ENCODE measurements at places on chromosomes 12 and 14.

DNA sequence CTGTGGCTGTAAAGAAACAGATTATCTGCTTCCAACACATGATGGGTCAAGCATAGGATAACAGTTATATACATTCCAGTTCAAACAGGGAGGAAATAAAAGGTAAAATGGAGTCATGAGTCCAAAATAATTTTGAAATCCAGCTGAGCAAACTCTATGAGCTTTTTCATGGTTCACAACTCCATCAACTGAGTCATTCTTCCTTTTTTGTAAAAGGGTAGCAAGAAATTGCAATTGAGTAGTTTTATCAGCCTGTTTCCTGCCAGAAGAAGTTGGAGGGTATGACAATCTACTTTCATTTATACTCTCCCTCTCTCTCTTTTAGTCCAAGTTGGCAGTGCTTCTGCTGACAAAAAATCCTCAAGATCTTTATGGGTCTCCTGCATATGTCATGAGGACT is 95.6 kb downstream of the CPNE8 start:
- DNase-seq, result no peak

DNA sequence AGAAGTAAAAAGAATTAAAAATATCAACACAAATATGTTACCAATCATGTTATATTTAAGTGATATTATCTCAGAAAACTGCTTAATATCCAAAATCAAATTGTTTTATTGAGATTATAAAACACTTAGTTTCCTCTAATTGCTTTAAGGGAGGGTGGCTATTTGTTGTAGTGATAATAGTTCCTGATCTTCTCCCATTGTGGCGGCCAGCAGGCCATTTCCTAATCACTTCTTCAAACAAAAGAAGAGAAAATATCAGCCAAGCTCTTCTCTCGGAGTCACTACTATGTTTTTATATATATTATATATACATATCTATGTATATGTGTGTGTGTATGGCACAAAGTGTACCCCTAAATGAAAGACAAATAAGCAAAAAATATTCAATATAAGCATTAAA is 31.5 kb downstream of the ERO1A start:
- no peak for DNase-seq

GRCh38 chr12:97609957-97610356 is 147.4 kb downstream of the RMST start:
- DNase-seq, result no peak

- DNase-seq, result no peak
These were observed 251.2 kb downstream of the C12orf42 start for GRCh38 chr12:103244596-103244995.

DNA sequence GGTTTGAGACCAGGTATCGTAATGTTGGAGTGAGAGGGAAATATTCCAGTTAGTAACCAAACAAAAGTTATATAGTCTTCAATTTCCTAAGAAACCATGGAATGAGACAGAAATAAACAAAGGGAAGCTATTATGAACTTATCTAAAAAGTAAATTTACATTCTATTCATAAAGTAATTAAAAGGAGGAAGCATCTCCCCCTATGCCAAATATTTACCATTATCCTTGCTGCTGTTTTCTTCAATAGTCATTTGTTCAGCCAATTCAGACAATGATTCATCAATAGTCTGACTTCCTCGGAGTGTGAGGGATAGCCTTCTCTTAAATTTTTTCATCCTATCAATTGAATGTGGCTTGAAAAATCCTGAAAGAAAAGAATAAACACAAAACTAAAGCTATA is 65.7 kb downstream of the CDK17 start:
- no peak for DNase-seq

GRCh38 chr12:93572712-93573551 is 457 bp downstream of the SOCS2 start:
- peak; percentile 31 for DNase-seq

GRCh38 chr12:129614221-129614885 is 289.5 kb downstream of the TMEM132D start:
- no peak for DNase-seq
